ENCODE measurements at places on chromosomes 16 and 17.

GRCh38 chr16:56480776-56481467 is 29.6 kb downstream of the OGFOD1 start:
- DNase-seq, result no peak

DNA sequence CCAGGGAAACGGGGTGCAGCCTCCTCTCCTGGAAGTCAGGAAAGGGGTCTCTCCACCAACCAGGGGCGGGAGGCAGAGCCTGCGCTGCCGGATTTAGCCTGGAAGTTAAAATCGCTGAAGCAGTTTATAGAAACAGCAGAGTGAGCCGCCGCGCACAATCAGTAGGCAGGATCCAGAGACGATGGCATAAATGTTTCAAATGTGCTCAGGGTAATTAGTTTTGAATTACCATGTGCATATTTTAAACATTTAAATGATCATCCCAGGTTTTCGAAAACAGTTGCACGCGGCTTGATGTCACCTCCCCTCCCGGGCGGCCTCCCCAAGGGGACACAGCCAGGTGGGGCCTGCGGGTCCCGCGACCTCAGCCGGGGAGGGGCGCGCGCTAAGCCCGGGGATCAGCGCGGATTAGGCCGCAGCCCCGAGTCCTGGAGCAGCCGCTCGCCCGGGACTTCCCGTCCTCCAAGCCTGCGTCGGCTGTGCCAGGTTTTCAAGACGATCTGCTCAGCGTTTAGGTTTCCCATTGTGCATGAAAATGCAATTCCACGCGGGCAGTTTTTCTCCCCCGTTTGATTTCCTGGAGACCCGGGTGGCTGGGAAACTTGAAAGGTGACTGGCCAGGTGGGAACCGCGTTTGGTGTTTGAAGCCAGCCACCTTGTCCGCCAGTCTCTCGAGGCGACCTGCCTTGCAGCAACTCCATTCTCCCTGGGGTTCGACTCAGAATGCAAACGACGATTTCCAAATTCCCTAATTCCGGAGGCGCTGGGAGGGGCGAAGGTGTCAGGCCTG is 78.3 kb downstream of the RPA1 start:
- DNase-seq, result peak; percentile 5

GRCh38 chr17:47942568-47942967 is 1.2 kb downstream of the PNPO start:
- no peak for DNase-seq

DNA sequence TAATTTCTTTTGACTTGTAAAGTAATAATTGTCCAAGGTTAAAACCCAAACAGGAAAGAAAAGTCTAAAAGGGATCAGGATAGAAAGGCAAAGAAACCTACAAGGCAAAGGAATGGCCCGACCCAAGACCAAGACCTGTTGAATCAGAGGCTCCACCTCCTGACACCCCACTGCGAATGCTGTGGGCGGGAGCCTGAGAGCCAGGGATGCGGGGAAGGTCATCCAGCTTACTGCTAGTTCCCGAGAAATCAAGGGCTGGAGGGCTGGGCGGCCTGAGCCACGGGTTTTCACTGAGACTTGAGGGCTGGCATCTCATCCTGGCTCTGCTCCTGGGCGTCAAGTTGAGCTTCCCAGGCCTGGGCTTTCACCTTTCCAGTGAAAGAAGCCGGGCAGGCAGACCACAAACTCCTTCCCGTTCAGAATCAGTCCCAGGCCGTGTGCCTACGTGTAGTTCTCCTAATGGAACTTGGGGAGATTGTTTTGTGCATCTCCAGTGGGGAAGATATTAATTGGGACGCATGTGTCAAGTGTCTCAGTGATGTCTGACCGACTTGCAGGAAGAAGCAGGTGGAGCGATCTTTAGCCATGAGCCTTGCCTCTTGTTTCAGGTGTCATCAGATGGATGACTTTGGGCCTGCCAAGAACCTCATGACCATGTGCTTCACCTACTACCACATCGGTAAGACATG is 36.9 kb downstream of the CIBAR2 start:
- DNase-seq, result no peak

DNA sequence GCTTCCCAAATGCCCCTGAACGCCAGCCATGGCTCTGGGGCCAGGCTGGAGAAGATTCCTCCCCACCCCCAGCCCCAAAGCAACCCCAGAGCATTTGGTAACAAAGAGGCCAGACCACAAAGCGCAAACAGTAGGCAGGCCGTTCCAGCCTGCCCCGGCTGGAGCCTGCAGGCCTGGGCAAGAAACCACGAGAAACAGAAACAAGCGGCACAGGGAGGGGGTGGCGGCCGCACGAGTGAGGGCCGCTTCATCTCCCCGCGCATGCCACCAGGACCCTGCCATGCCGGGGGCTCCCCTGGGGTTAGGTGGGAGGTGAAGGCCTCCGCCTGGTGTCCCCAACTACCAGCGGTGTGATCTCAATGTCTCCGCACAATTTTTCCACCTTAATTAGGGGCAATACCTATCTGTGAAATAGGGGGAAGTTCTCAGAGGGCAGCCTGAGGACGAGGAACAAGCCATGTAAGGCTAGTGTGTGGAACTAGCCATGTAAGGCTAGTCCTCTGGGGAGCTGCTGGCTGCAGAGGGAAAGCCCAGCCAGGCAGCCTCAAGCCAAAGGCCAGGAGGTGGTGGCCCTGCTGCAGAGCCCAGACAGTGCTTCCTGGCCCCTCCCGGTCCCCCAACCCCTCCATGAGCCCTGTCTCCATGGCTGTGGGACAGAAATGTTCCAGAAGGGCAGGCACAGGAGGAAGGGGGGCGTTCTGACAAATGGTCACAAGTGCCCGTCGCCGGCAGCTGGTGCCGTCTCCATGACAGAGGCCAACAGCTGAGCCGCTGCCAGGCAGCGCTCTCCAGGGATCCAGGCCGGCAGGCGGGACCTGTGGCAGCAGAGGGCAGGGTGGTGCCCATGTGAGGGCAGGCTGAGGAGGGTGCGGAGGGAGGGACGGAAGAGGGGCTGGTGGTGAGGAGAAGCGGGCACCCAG is 14.5 kb upstream of the MTSS2 start:
- DNase-seq, result no peak

DNA sequence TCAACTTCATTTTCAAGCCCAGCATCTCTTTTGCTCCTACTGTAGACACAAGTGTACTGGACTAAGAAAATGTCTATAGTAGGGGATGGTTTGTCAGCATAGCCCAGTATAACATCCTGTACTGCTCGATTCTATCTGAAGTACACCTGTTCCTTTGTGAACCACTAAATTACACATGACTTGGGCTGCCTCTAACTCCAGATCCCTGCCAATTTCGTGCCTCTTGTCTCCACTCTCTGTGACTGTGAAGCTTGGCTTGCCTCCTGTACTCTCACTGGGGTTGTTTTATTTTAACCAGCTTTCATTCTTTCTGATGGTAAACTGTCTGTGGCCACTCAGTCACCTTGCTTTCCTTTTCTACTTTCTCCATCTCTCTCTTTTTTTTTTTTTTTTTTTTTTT is 24.5 kb downstream of the GFOD2 start:
- no peak for DNase-seq

DNA sequence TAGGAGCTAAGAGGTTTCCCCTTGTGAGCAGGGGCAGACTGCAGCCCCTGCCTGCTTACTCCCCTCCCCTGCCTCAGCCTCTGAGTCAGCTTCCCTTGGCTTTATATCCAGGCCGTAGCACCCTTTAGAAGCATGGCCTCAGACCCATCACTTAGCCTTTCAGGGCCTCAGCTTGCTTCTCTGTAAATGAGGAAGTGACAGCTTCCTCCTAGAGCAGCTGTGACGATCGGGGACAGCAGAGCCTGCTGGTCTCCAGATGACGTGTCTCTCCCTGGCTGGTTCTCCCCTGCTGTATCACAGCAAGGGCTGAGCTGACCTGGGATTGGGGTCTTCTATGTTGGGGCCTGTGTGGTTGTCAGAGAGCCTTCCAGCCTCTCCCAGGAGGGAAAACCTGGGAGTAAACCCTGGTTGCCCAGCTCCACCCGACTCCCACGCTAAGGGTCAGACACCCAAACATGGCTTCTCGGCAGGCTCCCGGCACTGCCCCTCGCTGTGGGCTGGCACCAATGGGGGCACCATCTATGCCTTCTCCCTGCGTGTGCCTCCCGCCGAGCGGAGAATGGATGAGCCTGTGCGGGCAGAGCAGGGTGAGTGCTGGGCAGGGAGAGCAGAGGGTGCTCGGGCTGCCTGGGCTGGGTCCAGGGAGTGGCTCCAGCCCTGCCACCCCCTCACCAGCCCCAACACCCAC is 16.3 kb upstream of the MYO15B start:
- DNase-seq, result no peak

GRCh38 chr16:72203401-72203800 is 31.4 kb upstream of the PMFBP1 start:
- DNase-seq, result peak; percentile 3

GRCh38 chr16:50246299-50247122 is 19.8 kb upstream of the ADCY7 start:
- no peak for DNase-seq

DNA sequence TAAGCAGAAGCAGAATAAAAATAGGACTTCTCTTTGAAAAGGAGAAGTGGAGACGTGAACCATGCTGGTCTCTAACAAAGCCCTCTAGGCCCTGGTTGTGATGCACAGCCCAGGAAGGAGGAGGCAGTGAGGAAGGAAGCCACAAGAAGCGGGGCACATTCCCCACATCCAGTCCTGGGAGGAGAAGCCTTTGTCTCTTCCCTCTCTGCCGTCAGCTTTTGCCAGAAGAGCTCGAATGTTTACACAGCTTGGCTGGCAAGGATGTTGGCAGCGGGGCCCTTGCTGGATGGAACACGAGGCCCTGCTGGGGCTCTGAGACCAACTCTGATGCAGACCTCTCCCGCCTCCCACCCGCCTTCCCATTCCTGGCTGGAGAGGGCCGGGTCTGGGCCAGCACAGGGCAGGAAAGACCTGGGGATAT is 91.3 kb downstream of the MAF start:
- DNase-seq, result no peak

- no peak for DNase-seq
Measured at GRCh38 chr17:74712301-74712700, 422 bp downstream of the CD300LF start.

DNA sequence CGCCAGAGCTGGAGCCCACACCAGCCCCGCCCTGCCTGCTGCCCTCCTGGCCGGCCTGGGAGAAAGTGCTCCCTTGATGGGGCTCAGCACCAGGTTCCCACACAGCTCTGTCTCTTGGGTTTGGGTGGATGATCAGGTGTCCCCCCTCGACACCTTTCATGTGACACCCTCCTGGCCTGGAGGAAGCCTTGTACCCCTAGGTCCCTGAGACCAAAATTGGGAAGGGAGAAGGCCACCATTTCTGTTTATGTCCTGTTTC is 19.4 kb upstream of the PLLP start:
- no peak for DNase-seq

GRCh38 chr17:38507436-38507835 is 79.2 kb downstream of the ARHGAP23 start:
- no peak for DNase-seq

- no peak for DNase-seq
Measured at GRCh38 chr17:39729280-39729851, 966 bp downstream of the MIEN1 start.

DNA sequence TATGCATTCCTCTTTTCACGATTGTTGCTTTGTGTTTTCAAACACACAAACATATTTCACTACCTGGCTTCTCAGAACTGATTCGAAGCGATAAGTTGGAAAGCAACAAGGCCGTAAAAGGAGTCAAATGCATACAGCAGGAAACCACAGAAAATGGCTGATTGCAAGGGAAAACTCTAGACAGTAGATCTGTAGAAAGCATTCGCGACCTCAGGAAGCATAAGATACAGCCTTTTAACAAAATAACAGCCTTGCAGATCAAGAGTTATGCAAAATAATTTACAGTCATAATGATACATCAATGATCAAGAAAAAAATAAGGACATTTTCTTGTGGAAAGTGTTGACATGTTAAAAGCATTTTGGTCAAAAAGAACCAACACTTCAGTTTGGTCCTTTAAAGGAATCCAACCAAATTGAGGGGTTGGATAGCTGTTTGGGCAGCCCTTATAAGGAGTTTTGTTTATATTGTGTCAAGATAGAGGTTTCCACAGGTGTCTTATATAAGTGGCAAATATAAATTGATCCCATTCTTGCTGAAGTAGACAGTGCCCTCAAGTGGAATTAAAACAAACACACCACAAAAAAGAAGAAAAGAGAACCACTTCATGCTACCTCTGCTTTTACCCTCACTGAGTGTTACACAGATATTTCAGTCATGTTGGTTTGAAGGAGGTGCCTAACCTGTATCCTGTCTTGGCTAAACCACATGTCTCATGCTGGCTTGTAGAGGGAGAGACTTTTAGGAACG is 5.5 kb downstream of the CYLD start:
- DNase-seq, result no peak

GRCh38 chr17:6666077-6666521 is 14.5 kb downstream of the C17orf100 start:
- peak; percentile 54 for DNase-seq

DNA sequence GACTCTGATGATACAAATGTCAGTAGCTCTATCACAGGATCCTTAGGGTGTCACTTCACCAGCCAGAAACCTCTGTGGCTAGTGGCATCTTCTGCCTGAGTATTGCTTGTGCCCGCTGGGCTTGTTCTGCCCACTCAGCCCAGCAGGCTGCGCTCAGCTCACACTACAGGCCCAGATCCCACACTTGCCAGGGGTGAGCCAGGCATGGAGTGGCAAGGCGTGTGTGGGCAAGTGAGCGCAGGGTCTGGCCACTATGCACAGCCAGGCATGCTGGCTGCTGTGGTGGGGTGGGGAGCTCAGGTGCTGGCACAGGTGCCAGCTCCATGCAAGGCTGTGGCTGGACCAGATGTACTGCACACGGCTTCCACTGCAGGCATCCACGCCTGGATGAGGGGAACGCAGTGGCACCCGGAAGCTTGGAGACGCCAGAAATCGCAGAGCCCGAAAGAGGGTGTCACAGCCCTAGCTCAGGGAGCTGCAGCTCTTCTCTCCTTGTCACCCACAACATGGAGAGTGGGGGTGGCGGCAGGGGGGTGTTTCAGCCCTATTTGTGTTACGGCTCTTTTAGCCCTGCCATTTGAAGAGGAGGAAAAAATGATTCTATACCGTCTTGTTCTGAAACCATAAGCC is 10.2 kb downstream of the CFAP97D1 start:
- DNase-seq, result no peak

DNA sequence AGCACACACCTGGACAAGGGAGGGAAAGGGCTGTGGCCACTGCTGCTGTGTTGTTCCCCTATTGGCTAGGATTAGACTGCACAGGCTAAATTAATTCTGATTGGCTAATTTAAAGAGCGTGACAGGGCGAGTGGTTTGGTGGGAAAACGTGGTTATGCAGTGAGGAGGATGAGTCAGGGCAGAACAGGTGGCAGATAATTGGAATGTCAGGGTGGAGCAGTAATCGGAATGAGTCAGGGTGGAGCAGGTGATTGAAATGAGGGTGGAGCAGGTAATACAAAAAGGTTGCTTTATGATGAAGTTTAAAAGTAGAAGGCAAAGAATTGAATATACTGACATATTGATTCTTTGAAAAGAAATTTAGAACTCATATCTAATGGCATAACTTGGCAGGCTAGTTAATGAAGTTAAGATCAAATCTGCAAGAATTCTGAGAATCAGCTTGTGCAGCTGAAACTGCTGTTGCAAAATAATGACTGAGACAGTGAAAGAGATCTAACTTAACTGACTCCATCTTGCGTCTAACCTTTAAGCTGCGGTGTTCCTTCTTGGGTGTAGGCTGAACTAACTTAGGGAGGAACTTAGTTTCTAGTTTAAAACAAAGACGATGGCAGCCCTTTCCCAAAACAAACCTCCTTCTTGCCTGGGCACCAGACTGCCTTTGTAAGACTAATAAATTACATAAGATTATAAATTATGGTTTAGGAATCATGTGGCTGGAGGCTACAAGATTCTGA is 174.3 kb downstream of the UTP18 start:
- DNase-seq, result no peak

GRCh38 chr17:78001182-78001581 is 42.7 kb downstream of the TNRC6C start:
- DNase-seq, result no peak
